ENCODE measurements at places on chromosomes 11 and 22. TPM values are rescaled to one million over a fixed set of nuclear protein-coding genes. Genes with fewer than 3 reads are reported as not detected.

DNA sequence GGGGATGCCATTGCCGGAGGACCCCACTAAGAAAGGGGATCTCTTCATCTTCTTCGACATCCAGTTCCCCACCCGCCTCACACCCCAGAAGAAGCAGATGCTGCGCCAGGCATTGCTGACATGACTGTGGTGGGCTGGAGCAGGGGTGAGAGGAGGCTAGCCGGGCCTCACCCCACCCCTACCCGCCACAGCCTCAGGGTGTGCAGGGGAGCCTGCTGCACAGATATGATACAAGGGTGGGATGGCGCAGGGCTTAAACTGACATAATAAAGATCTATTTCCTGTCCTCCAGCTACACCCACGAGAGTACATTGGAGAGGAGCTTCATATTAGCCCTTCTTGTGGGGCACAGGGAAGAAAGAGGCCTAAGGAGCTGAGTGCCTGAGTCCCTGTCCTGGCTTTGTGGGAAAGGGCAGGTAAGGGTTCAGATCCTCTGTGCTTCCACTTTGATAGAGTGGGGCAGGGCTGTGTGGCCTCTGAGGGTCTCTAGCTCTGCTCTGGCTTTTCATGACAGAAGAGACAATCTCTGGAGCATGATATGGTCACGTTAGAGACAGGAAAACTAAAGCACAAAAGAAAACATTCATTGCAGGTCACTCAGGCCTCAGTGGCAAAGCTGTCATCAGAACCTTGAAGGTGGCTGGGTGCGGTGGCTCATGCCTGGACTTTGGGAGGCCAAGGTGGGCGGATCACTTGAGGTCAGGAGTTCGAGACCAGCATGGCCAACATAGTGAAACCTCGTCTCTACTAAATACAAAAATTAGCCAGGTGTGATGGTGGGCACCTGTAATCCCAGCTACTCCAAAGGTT, 12.4 kb downstream of the UCP2 start:
- DNase-seq, result no peak
- no peaks in the 10 kb centered on the region for H3K27me3 ChIP-seq
- H3K36me3 ChIP-seq, result peaks cover 5% of the 10 kb centered on the region
- H3K4me3 ChIP-seq, result no peak overlapping the region
- H3K27ac ChIP-seq, result no peak overlapping the region

DNA sequence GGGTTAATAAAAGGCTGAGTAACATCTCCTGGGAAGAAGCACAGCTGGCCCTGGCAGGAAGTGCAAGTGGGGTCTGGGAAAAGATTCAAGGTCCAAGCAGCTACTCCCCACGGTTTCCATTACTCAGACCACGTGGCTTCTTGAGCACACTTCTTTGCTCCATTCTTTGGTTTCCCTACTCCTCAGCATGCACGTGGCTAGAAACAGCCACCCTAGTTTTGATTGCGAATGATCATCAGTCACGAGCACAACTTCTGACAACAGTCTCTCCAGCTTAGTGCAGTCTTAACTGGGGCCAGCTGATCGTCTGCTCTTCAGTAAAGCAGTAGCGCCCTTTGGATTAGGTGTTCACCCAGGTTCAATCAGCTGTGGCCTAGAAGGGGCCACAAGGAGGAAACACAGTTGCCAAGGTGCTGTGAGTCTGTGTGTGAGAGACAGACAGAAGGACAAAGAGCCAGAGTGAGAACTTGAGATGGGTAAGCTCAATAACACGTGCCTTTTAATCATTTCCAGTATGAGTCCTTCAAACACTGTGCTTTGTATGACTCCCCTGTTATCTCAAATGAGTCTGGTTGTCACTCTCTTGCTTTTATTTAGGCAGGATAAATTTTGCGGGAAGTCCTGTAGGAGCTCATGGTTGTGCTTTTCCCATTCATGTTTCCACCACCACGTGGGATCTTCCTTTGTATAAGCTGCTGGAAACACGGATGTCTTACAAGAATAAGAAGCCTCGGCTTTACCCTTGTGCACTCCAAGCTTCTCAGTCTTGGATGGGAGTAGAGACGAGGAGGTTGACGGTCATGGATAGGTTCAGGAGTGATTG, 901 bp upstream of the PARVA start:
- no peaks in the 10 kb centered on the region for H3K36me3 ChIP-seq
- H3K27ac ChIP-seq, result peak overlapping the region; percentile 95
- peaks cover 11% of the 10 kb centered on the region for H3K4me1 ChIP-seq
- peak overlapping the region; percentile 66 for H3K4me3 ChIP-seq

DNA sequence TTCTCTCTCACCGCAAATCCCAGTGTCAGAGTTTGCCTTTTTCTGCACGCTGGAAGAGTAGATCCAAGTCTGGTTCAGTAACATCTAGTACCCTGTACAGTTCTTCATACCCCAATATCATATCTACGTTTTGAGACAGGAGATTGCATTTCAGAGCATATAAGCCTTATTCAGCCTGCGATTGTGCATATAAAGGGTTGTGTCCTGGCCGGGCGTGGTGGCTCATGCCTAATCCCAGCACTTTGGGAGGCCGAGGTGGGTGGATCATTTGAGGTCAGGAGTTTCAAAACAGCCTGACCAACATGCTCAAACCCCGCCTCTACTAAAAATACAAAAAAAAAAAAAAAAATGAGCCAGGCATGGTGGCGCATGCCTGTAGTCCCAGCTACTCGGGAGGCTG, 104.9 kb downstream of the MTNR1B start:
- H3K4me1 ChIP-seq, result no peaks in the 10 kb centered on the region
- H3K4me3 ChIP-seq, result no peak overlapping the region
- no peaks in the 10 kb centered on the region for H3K36me3 ChIP-seq
- no peaks in the 10 kb centered on the region for H3K27me3 ChIP-seq

DNA sequence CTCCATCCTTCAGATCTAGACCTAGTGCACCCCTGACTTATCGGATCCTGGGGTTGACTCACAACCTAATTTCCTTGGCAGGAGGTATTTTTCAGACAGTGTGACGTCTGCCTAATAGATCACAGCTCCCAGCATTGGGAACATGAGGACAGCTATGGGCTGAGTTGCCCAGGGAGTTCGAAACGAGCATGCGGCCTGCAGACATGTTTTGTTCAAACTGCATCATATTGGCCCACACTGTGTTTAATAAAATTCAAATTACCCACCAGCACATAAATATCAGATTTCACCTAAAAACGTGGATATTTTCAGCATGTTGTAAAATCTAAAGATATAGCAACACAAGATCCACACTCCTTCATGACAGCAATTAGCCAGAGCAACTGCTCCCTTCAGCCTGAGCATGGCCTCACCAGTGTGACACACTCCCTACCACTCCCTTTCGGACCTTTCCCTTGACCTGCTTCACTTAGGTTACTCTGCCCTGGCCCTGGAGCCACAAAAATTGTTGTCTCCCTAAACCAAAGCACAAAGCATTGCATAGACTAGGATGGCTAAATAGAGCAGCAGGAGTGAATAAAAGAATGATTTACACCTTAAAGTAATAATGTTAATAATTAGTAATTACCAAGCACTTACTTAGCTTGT, 53.6 kb upstream of the USP47 start:
- no peak overlapping the region for H3K4me3 ChIP-seq
- H3K36me3 ChIP-seq, result no peaks in the 10 kb centered on the region
- no peaks in the 10 kb centered on the region for H3K27me3 ChIP-seq
- no peak overlapping the region for H3K27ac ChIP-seq

DNA sequence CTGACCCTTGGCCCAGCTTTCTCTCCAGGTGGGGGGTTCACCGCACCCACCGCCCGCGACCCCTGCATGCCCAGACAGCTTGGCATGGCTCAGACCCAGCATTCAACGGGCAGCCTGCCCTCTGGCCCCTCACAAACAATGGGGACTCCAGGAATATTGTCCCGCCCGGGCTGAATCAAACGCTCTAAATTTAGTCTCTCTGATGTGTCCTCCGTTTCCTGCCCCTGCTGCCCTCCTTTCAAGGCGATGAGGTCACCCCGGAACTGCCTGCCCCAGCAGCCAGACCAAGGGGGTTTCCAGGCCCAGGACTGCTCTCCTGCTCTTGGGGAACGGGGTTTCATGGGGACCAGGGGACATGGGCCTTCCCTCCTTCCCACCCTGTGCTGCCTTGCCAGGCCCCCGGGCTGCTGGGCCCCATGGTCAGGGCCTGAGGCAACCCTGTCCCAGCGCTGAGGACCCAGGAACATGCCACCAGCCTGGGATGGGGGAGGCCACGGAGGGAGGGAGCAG, 10.1 kb upstream of the PDGFB start:
- no peak overlapping the region for H3K4me3 ChIP-seq
- peaks cover 54% of the 10 kb centered on the region for H3K4me1 ChIP-seq
- peak overlapping the region; percentile 84 for H3K27ac ChIP-seq
- DNase-seq, result peak; percentile 56
- H3K27me3 ChIP-seq, result no peaks in the 10 kb centered on the region

The RDX gene
- total RNA-seq, result 142 TPM
